ENCODE measurements at places on chromosomes 12 and 14.

DNA sequence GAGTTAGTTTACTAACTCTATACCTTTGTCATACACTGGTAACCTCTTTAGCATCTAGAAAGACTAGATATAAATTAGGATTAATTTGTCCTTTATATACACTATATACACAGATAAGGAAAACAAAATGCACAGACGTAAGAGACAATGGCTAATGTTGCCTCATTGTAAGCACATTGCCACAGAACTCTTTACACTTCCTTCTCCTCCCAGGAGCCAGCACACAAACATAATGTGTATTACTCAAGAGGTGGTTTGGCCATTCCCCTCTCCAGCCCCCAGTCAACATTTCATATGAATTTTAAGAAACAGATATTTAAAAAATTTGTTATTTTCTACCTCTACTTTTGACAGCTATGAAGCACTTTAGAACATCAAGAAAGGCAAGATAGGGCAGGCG lies 131.4 kb upstream of the OR4E1 start:
- DNase-seq = no peak

- no peak for DNase-seq
Observed at GRCh38 chr14:30362369-30363218, 196.4 kb upstream of the G2E3 start.

- DNase-seq = no peak
Observed at GRCh38 chr12:15405606-15406005, 83.3 kb downstream of the PTPRO start.

DNA sequence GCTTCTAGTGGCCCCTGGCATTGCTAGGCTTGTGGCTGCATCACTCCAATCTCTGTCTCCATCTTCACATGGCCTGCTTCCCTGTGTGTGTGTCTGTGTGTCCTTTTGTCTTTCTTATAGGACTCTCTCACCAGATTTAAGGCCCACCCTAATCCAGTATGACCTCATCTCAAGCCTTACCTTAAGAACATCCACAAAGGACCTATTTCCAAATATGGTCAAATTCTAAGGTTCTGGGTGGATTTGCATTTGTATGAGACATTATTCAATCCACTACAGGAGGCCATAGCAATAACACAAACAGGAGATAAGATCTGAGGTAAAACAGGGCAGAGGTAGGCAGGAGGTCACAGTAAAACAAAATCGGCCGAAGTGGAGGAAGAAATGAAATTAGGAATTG lies 375.9 kb downstream of the BTG1 start:
- DNase-seq = no peak

- no peak for DNase-seq
Observed at GRCh38 chr14:36524220-36524837, 4.3 kb upstream of the NKX2-1 start.

Data from OCI-LY7 (cell line).